ENCODE measurements at places on chromosomes 7 and 10.

DNA sequence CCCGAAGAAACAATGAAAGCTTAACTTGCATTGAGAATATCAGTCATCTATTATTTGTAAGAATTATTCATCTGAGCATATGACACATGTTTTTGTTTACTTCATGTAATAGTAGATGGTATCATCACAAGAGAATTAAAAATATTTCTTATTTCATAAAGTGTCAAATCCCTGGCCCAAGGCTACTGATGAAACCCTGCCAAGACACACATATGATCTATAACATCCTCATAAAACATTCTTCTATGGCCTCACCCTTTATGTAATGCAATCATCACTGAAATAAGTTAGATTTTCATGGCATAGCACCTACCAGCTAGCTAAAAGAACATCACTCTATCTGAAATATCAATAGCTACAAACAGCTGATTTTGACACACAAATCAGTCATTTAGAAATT is 385.6 kb upstream of the PHF14 start:
- no peak for DNase-seq

- no peak for DNase-seq
Measured at GRCh38 chr7:31744294-31744874, 57.4 kb downstream of the PPP1R17 start.

GRCh38 chr7:131974671-131975070 is 418.2 kb upstream of the PODXL start:
- no peak for DNase-seq

- DNase-seq, result no peak
Measured at GRCh38 chr10:79488336-79488735, 24.0 kb upstream of the EIF5AL1 start.

GRCh38 chr10:88521791-88522190 is 61.3 kb downstream of the RNLS start:
- DNase-seq, result no peak

- DNase-seq, result no peak
Measured at GRCh38 chr10:104321226-104321625, 17.0 kb downstream of the ITPRIP start.

- no peak for DNase-seq
Measured at GRCh38 chr7:73530800-73531199, 8.7 kb upstream of the BAZ1B start.

- no peak for DNase-seq
Measured at GRCh38 chr10:107653832-107654287, 489.4 kb upstream of the SORCS1 start.

- no peak for DNase-seq
Measured at GRCh38 chr10:131282961-131283360, 28.6 kb downstream of the TCERG1L start.

DNA sequence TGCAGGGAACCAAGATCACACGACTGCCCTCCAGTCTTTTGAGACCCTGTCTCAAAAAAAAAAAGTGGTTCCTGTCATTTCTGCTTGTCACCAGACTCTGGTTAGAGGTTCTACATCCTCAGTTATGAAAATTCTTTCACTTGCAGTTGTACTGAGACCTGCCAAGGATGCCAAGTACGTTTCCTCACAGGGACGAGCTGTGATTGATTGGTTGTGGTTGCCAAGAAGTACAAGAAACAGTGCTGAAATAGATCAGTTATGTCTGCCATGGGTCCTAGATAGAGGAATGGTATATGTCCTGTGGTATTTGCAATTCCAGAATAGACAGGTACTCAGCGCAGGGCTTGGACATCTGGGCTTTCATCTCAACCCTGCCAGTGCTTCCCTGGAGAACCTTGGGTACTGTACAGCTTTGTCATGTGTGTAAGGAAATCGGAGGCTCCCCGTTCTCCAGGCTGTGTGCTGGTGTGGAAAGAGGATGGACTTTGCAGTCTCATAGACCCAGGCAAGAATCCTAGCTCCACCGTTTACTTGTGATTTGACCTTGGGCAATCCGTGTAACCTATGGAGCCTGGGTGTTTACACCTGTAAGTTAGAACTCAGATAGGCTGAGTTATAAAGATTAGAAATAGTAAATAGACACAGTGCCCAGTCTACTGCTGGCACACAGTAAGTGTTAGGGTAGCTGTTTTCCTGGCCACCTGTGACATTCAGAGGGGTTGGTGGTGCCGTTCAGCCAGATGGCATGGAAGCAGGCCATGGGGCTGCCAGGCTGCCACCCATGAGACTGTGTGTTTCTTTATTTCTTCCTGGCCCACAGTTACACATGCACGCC is 53.0 kb downstream of the COL13A1 start:
- no peak for DNase-seq

GRCh38 chr10:18205098-18205834 is 65.0 kb downstream of the CACNB2 start:
- no peak for DNase-seq

DNA sequence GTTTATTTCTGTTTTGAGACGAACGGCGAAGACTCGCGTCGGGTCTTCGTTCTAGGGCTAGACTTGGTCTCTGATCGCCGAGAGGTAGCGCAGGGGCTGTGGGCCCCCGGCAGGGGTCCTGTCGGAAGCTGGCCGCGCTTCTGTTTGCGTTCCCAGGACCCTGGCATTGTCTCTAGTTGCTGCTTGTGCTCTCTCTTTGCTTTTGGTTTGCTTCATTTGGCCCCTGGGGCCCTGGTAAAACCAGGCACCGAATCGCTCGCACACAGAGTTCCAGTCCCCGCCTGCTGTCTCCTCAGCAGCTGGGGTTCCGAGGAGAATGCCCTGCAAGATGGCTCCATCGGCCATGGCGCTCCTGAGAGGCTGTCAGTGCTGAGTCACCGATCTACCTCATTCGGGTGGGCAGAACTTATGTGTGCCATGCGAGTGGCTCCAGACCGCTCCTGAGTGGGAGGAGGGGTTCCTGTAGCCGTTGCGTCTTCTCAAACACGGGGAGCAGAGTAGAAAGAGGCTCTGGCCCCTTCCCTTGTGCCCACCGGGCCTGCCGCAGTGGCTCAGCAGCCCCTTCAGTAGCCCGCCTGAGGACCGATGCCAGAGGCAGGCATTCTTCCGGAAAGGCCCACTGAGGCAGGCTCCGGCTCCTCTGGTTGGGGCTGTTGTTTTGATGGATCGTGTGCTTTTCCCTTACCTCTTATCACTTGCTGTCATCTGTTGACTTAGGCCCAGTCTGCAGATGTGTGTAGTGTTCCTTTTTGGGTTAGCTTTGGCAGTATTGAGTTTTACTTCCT is 826 bp downstream of the CHPF2 start:
- DNase-seq, result no peak

- DNase-seq, result no peak
Measured at GRCh38 chr7:6162331-6162620, 110.1 kb downstream of the CYTH3 start.

DNA sequence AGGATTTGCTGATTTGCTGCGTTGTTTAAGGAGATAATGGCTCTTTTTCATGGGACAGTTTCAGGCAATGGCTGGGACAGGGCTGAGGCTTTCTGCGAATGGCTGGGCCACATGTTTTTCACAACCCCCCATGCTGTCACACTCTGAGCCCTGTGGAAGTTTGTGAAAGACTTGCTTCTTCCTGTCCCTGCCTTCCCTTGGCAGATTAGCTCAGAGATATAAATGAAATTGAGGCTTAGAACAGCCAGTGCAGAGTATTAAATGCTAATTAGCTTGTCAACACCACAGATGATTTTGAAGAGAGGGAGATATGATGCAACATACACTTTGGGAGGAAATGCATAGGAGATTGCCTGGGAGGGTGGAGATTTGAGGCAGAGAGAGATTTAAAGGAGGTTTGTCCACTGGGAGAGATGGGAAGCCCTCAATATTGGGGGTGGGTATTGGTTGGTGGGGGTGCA is 232.0 kb downstream of the SH2D4B start:
- no peak for DNase-seq

GRCh38 chr7:33581236-33581635 is 324.1 kb upstream of the BMPER start:
- DNase-seq, result no peak

GRCh38 chr7:124764847-124765400 is 668 bp downstream of the GPR37 start:
- no peak for DNase-seq

- no peak for DNase-seq
Measured at GRCh38 chr7:65441010-65441409, 67.4 kb downstream of the ZNF92 start.

DNA sequence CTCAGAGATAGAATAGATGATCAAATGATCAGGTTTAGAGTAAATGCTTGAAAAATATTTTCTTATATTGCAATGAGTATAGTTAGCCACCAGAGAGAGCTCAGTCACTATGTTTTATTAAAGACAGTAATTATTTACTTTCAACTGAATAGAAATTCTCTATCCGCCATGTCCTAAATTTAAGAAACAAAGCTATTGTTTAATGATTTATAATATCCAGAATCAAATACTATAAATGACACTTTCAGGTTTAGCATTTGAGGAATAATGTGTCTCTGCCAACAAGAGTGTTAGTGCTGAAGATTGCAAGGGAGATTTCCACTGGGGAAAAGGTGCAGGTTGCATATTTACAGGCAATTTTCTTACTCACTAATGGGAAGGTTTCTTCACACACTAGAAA is 184.7 kb downstream of the DGKB start:
- DNase-seq, result no peak

DNA sequence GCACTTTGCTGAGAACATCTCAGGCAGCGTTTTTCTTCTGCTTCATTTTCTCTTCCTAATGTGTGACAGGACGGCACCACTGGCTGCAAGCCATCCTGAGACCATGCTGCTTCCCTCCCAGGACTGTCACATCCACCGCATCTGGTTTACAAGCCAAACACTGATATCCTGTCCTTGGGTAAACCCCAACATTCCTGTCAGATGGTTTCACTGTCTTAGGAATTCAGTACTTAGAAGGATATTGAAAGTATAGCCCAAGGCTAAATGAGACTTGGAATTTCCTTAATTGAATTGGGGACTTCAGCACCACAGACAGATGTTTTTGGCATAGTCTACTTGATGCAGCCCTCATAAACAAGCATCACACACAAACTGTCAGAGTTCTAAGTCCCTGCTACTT is 74.2 kb upstream of the PLXNA4 start:
- no peak for DNase-seq

GRCh38 chr7:123820864-123821263 is 24.1 kb upstream of the HYAL4 start:
- DNase-seq, result no peak

GRCh38 chr10:3579845-3580244 is 205.2 kb downstream of the KLF6 start:
- no peak for DNase-seq

DNA sequence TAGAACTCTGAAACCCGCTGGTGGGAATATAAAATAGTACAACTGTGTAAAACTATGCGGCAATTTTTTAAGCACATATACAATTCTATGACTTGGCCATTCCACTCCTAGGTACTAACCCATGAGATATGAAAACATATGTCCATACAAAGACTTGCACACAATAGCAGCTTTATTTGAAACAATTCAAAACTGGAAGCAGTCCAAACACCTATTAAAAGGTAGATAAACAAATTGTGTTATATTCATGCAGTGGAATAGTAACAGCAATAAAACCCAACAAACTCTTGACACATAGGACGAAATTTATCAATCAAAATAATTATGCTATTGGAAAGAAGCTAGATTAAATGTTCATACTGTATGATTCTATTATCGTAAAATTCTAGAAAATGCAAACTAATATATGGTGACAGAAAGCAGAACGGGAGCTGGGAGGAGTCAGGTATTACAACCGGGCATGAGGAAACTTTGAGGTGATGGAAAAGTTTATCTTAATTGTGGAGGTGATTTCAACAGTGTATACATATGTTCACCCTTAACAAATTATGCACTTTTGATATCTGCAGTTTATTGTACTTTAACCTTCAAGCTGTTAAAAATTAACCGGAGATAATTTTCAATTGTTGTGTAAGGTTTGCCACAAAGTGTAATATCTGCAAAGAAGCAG is 803 bp upstream of the STK31 start:
- no peak for DNase-seq

GRCh38 chr7:517774-518629 is 1.6 kb downstream of the PDGFA start:
- no peak for DNase-seq

DNA sequence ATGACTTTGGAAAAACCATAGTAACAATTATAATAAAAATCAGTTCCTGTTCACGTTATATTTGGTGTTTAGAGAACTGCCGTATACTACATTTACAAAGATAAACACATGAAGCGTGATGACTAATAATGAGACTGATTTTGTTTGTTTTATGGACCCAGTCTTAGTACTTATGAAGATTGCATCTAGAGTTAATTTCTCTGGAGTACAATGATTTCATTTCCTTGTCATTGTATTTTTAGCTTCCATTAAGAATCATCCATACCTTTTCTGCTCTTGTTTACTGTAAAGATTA is 2.9 kb downstream of the RBM20 start:
- DNase-seq, result no peak

GRCh38 chr10:48587101-48587500 is 17.8 kb downstream of the ARHGAP22 start:
- no peak for DNase-seq

DNA sequence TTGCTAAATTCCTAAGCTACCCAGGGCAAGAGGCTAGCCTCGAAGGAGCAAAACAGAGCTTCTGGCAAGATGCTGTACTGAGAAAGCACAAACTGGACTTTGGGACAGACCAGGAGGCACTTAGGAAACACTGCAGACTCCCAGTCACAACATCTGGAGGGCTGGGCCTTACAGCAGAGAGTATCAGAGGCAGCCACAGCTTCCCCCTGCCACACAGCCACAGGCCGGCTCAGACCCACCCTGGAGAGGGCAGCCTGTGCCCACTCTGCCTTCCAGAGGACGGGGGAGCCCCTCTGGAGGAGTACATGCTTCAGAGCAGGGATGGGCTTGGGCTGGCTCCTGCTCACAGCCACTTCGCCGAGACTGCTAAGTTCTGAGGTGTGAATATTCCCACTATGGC is 17.4 kb downstream of the ESYT2 start:
- DNase-seq, result no peak

DNA sequence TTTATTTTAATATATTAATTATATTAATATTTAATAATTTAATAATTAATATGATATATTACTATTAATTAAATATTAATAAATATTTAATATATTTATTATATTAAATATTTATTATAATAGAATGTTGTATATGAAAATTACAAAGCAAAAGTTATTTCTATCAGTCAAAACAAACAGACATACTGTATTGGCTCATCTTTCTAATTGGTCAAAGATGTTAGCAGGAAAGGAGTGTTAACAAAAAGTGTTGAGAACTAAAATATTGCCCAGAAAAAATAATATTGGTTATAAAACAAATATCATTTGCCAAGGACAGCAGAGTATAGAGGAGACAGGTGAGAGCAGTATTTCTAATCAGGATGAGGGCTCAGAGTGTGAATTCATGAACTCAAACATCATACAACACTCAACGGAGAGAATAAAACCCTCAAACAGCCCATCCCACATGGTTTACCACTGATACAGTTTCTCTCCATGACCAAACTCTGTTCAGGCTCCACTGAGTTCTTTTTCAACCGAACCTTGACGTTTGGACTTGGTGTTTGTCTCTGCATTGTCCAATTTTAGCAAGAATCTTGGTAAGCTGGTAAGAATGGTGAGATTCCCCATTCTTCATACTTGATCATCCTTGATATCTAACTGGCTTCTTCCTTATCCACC is 58.0 kb downstream of the TSPAN12 start:
- DNase-seq, result no peak
